Activated CD4-positive, alpha-beta T cell treated with anti-CD3 and anti-CD28 coated beads, Interleukin-2, amount 50 U/mL, for 1 hour (primary cell): ENCODE measurements at places on chromosomes 12 and 14.

- no peak for DNase-seq
Observed at GRCh38 chr14:24984846-24985589, 64.9 kb downstream of the STXBP6 start.

DNA sequence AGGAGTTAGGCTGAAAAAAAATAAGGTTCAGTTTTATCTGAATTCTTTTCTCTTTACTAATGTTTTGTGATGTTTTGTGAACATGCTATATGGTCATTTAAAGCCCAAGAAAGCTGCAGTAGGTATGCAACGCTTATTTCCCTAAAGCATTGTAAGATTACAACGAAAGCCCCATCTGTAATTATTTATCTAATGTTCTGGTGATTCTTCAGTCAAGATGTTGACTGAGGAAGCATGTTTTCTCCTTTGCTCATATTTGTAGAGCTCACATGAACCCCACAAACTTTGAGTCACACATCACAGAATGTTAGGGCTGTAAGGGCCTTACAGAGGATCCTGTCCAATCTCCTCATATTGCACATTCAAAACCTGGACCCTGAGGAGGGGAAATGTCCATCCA lies 3.2 kb upstream of the TUBA1C start:
- DNase-seq, result no peak

GRCh38 chr14:81801921-81802320 lies 268.3 kb upstream of the SEL1L start:
- no peak for DNase-seq

GRCh38 chr12:15151161-15152091 lies 69.8 kb downstream of the RERG start:
- no peak for DNase-seq

GRCh38 chr12:14111230-14111865 lies 129.9 kb upstream of the GRIN2B start:
- no peak for DNase-seq

DNA sequence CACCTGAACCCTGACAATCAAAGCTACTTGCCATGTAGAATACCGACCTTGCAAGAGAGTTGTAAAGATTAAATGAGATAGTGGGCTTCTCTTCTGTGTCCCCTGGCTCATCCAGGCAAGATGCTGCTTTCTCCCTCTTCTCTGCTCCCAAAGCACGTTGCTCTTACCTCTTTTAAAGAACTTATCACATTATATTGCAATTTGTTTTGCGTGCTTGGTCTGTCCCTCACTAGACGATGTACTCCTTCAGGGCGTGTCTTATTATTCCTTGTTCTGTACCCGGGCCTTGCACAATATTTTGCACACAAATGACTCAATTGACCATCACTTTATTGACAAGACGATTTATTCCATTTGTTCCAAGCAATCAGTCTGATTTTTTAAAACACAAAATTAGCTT lies 3.3 kb downstream of the DCN start:
- no peak for DNase-seq

GRCh38 chr12:862303-862911 lies 87.1 kb downstream of the RAD52 start:
- no peak for DNase-seq

DNA sequence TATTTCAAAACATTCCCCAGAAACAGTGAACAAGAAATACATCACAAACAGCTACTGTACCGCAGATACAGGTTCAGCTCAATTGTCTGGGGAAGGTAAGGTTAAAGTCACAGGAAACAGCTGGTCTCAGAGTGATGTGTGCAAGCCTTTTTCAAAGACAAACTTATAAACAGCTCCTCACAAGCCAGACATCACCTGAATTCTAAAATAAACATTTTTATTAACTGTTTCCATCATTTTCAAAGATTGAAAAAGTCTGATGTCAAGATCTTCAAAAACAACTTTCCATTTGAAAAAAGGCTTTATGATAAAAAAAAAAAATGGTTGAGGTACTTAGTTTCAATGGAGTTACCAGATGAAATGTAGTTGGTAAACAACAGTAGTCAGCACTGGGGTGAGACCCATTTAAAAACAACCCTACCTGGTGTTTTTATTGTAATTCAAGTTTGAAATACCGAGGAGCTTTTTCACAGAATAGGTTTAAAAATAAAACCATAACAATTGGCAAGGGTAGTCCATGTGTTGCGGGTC lies 4.0 kb downstream of the BTG1 start:
- DNase-seq, result no peak

DNA sequence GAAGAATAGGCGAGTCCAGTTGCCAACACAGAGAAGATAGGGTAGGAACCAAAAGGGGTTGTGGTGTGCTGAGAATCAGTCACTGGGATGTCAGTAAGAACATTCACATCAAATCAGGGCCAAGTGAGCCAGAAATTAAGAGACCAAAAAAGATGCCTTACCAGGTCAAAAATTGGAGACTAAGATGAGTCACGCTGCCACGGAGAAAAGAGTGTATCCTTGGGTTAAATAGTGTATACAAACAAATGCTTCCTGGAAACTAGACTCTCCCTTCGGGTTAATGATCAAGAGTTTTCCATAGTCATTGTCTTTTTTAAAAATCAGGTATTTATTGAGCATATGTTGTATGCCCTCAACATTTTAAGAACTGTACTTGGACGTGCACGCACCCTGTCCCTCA lies 45.2 kb upstream of the BAZ1A start:
- DNase-seq, result no peak
